ENCODE measurements at places on chromosomes 6 and 20. TPM values are rescaled to one million over a fixed set of nuclear protein-coding genes. Genes with fewer than 3 reads are reported as not detected.

The ATXN1 gene
- 103 TPM for total RNA-seq

The ZBTB12 gene
- total RNA-seq, result 1.4 TPM

The MOXD1 gene
- total RNA-seq, result not detected

The CBLN4 gene
- not detected for total RNA-seq

The SDC4 gene
- total RNA-seq, result 23.3 TPM

The NNAT gene
- 0.53 TPM for total RNA-seq

The EMILIN3 gene
- total RNA-seq, result not detected

The JARID2 gene
- 28.6 TPM for total RNA-seq

The PPIL4 gene
- total RNA-seq, result 18.7 TPM

The ASF1A gene
- 36.4 TPM for total RNA-seq

The SLC22A2 gene
- total RNA-seq, result not detected

The SNX3 gene
- 76.6 TPM for total RNA-seq

The RAET1L gene
- total RNA-seq, result not detected

The PCNA gene
- 377 TPM for total RNA-seq

The FOXA2 gene
- total RNA-seq, result not detected

The RIN2 gene
- total RNA-seq, result not detected

The LY6G6D gene
- total RNA-seq, result not detected

The ARMH2 gene
- total RNA-seq, result 1.3 TPM

The CALHM5 gene
- not detected for total RNA-seq

The PGBD1 gene
- total RNA-seq, result 1.6 TPM

The BTN1A1 gene
- not detected for total RNA-seq

The LAMA2 gene
- total RNA-seq, result 0.53 TPM
